Bronchial epithelial cell (primary cell): ENCODE measurements at places on chromosomes 11 and 22.

DNA sequence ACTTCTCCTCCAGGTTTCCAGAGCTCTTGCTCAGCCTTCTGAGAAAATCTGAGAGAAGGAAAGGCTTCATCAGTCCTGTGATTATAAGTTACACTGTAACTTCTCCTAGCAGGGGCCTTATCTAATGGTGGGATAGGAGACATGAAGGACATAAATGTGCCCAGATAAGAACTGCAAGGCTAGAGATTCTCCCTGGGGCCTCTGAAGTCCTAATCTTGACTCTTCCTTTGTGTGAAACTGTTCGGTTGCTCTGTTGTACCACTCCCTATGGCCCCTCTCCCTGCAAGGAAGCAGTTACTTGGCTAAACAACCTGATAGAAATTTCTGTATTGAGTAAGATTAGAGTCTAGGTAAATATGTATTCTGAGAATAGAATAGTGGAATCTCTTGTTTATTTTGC is 780.9 kb downstream of the ETS1 start:
- DNase-seq = no peak

GRCh38 chr11:116946414-116946813 is 109.0 kb upstream of the APOA1 start:
- no peak for DNase-seq

GRCh38 chr11:125168918-125169456 is 4.4 kb downstream of the PKNOX2 start:
- DNase-seq = no peak

DNA sequence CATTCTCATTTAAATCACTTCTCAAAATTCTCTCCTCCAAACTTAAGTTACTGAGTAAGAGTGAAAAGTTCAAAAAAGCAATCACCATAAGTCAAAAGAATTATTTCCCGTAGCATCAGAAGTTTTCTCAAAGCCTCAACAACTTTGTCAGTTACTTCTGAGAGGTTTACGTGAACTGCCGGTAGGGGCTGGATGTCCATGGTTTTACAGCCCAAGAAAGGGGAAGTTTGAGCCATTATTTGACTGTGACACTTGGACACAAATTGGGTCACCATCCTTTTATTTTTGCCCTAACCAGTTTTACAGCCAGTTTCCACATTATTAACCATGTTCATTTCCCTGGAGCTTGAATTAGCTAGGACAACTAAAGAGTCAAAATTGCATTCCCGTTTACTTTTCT is 7.5 kb downstream of the POU2AF3 start:
- no peak for DNase-seq

DNA sequence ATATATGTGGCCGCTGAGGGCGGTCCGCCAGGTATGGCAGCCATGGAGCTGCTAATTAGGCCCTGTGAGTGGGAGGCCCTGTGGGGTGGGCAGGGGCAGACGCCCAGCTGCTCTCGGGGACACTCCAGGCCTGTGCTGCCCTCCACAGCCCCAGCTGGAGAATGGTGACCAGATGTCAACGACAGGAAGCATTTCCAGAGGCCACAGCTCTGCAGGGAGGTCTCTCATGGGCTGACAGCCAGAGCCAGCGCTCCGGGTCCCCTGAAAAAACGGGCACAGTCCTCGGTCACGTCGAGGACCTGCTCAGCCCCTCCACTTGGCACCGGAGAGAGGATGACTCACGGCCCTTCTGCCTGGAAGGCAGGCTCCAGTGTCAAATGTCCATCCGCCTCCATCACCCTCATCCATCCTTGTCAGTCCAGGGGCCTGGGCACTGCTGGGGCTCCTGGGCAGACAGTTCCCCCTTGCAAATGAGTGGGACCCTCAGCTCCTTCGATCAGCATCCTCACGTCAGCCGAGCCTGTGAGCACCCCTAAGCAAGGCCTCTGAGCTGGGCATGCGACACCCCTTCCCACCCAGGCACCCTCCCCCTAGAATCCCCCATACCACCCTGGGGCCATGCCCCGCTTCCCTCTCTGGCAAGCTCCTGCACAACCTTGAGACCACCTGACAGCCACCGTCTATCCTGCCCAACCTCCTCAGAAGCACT is 1.9 kb downstream of the BID start:
- DNase-seq = peak; percentile 29

DNA sequence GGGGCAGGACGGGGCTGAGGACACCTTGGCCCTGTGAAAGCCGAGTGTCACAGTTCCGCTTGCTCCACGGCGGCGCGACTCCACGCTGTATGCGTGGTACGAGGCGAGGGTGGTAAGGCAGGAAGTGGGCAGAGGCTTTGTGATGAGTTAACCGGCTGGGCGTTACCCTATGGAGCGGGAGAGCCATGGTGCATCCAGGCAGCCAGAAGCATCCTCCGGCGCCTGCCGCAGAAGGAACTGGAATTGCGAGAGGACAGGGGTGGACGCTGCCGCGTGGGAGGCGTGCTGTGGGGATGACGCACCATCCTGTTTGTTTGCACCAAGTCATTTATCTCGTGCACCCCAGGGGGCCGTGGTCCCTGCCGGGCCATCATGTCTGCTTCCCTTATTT is 643.9 kb downstream of the BRD1 start:
- no peak for DNase-seq

GRCh38 chr11:125345421-125346178 is 150.5 kb downstream of the FEZ1 start:
- peak; percentile 27 for DNase-seq

DNA sequence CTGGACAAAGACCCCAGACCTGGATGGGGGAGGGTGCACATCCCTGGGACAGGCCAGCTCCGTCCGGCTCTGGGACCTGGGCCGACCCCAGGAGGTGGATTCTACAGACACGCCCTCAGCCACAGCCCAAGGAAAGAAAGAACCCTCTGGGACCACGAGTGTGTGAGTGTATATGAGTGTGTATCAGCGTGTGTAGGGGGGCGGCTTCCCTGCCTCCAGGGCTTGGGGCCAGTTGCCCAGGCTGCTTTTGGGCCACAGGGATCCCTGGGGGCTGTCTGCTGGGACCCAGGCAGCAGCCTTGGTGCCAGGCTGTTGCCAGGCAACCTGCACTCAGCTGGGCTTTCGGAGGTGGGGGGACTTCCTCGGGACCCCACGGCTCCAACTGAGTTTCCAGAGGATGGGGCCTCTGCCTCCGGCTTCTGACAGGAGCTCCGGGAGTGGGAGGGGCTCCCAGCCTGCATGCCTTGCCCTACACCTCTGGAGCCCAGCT is 8.9 kb downstream of the DUSP8 start:
- DNase-seq = no peak

DNA sequence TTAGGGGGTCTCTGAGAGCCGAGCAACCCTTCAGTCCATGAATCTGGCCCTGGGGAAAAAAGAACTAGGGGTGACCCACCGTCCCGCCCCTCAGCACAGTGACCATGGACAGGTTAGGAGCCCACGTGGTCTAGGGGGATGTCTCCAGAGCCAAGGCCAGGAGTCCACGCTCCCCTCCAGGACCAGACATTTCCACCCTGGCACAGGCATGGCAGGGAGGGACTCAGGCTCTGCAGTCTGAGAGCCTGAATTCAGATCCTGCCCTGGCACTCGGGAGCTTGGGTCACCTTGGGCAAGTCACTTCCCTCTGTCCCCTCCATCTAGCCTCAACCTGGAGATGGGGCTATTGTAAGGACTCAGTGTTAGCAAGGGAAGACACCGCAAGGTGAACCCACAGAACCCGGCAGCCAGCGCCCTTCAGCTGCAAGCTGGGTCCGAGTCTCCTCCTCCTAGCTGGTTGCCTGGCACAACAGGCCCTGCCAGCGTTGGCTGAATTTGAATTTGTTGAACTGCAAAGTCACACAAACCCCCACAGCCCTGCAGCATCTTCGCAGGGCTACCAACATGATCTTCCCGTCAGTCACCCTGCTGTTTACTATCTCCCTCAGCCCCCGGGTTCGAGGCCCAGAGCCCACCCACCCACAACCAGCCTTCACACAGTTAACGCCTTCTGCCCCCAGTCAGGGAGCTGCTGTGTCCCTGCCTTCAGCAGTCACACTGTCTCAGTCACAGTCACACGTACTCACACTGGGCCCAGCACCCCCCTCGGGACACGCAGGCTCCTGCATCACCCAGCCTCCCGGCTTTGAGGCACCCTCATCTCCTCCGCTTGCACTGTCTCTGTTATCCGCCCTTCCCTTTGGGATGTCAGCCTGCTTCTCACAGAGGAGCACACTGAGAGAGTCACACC is 603 bp upstream of the PDGFB start:
- no peak for DNase-seq

DNA sequence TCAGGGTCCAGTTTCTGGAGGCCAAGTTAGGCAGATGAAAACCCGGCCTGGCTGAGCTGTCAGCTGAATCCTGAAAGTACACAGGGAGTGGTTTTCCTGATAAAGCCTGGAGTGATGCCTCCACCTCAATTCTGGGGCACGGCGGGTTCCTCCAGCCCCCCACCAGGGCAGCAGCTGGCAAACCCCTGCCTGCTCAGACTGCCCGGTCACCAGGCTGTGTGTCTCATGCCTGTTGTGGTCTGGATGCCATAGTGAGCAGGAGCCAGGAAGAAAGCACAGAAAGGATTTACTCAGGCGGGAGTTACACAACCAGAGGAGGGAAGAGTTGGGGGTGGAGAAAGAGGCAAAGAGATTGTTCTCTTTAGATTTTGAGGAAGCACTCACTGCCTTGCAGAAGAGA is 119.9 kb upstream of the RASSF10 start:
- peak; percentile 39 for DNase-seq

DNA sequence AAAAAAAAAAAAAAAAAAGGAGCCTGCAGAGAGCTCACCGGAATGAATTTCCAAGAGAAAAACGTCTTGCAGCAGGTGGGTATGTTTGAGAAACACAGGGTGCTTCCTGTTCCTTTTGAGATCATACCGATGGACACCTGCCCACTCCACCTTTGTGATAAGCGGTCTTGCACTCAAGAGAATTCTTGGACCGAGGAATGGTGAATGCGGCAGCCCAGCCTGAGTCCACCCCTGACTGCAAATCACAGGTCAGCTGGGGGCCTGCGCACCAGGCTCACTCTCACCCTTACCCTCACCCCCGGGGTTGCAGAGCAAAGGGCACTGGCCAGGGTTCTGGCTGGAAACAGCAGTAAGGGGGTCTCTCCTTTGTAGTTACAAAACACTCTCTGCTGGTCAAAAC is 16.8 kb upstream of the TEF start:
- no peak for DNase-seq

- DNase-seq = no peak
Observed at GRCh38 chr22:31585161-31585859, 76.7 kb downstream of the PISD start.

GRCh38 chr11:11038782-11039181 is 180.9 kb upstream of the ZBED5 start:
- no peak for DNase-seq

- DNase-seq = no peak
Observed at GRCh38 chr22:35377735-35378134, 3.2 kb upstream of the HMOX1 start.

DNA sequence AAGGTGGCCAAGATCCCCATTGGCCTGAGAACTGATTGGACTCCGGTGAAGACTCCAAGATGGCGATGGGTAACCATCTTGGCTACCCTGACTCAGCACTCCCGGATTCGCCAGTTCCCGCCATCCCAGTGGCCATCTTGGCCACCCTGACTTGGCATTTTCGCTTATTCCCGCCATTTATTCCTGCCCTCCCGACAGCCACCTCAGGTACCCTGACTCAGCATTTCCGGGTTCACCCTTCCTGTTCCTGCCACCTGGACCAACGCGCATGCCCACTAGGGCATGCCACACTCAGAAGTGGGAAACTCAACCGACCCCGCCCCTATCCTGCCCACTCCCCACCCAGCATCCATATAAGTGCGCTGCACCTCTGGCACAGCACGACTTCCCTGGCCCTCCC is 7.8 kb downstream of the OR8K5 start:
- DNase-seq = no peak

- peak; percentile 18 for DNase-seq
Observed at GRCh38 chr11:78037056-78037455, 14.0 kb upstream of the KCTD14 start.

- no peak for DNase-seq
Observed at GRCh38 chr11:94938095-94939055, 35.0 kb downstream of the CWC15 start.

GRCh38 chr11:102784380-102784779 is 4.0 kb upstream of the MMP10 start:
- DNase-seq = no peak

GRCh38 chr22:28179392-28179791 is 260.3 kb upstream of the PITPNB start:
- peak; percentile 45 for DNase-seq

GRCh38 chr22:46830841-46831240 is 68.4 kb downstream of the TBC1D22A start:
- DNase-seq = no peak

- peak; percentile 96 for DNase-seq
Observed at GRCh38 chr11:63667995-63668795, 3.0 kb downstream of the ATL3 start.

- no peak for DNase-seq
Observed at GRCh38 chr22:47474895-47475294, 712.4 kb downstream of the TBC1D22A start.

- peak; percentile 78 for DNase-seq
Observed at GRCh38 chr11:43790444-43790794, 90.2 kb upstream of the ALKBH3 start.

- DNase-seq = no peak
Observed at GRCh38 chr11:43952401-43953342, 10.2 kb downstream of the C11orf96 start.

DNA sequence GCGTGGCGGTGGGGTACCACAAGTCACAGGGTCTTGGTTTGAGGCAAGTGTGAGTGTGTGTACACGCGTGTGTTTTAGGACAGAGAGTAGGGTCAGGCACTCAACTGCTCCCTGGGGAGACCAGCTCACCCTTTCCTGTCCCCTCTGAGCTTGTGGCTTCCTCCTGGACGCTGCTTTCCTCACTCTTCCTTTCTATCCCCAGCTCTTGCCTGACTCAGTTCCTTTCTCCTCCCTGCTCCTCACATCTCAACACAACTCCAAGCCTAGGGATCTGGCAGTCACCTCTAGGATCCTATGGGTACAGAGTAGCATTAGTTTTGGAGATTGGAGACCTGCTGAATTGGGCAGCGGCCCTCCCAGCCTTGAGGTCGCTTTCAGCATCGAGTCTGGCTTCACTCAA is 4.1 kb downstream of the CLCF1 start:
- no peak for DNase-seq

GRCh38 chr11:91170711-91171110 is 947.9 kb upstream of the CHORDC1 start:
- DNase-seq = no peak

- peak; percentile 96 for DNase-seq
Observed at GRCh38 chr11:67373648-67374570, 511 bp upstream of the CLCF1 start.

DNA sequence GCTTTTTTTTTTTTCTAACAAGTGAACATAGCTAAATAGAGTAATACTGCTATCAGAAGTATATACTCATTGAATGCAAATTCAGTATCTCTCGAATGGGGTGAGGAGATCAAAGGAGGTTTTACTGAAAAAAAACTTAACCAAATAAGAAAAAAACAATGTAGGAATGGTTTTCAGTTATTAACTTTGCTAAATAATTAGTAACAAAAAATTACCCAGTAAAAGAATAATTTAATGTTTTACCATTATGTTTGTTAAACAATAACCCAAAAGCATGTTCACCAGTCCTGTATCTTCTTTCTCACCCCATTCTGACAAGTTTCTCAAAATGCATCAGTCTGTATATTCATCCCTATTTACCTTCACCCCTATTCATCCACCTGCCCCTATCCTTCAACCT is 22.6 kb upstream of the CTSC start:
- DNase-seq = no peak

- DNase-seq = peak; percentile 70
Observed at GRCh38 chr11:11135820-11136476, 217.1 kb downstream of the CSNK2A3 start.

GRCh38 chr22:43723816-43724215 is 88.3 kb downstream of the EFCAB6 start:
- peak; percentile 5 for DNase-seq
